ENCODE measurements at places on chromosomes 12 and 14. TPM values are rescaled to one million over a fixed set of nuclear protein-coding genes. Genes with fewer than 3 reads are reported as not detected.
A peak's percentile ranks its signal among the peaks of the same experiment; 100 is the strongest.

DNA sequence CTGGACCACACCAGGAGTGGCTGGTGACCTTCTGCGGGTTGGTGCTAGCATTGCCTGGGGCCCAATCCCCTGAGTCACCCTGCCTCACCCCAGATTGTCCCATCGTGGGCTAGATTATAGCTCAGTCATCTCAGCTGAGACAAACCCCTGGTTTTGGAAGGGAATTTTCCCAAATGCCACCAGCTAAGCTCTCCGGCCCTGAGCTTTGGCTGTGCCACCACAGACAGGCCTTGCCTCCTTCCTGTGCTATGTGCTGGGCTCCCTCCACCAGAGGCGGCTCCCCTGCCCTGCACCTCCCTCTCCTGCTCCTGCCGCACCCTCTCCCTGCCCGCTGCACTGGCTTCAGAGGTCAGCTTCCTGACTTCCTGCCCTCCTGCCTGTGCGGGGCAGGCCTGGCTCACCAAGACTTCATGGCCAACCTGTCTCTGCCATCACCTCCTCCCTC is 196.3 kb downstream of the TSPAN9 start:
- DNase-seq, result peak; percentile 51

Gene RFX4
- 0.09 TPM for total RNA-seq

- DNase-seq, result peak; percentile 61
Measured at GRCh38 chr12:55707219-55707671, 459 bp downstream of the ITGA7 start.

DNA sequence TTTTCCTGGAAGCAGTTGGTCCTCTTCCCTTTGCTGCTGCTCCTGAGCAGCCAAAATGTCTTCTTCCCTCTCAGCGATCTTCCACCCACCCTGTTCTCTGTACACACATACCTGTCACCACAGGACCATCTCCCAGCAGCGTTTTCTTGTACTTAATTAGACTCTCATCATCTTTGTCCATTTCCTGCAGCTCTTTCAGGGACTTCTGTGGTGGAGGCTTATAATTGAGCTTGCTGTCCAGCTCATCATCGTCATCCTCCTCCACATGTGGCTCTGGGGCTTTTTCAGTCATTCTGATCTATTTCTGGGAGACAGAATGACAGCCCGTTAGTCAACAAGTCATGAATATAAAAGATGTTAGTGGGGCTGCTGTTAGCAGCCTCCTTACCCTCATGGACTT is 11.0 kb downstream of the ARHGDIB start:
- DNase-seq, result no peak

DNA sequence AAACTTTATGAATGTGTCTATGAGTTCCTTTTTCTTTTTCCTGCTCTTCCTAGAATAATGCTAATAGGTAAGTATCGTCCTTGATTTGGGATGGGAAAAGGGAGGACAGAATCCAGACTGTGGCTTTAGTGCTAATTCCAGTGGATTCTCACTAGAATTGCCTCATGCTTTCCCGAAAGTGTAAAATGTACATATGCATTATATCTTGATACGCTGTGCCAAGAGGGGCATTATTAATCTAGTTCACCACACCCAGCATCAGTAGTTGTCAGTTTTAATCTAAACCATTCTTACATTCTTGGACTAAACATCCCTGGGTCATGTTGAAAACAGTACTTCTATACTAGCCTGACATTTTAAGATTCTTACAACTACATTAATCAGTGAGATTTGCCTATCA is 49.3 kb downstream of the GCH1 start:
- no peak for DNase-seq

Gene UNC79
- 0.50 TPM for total RNA-seq

DNA sequence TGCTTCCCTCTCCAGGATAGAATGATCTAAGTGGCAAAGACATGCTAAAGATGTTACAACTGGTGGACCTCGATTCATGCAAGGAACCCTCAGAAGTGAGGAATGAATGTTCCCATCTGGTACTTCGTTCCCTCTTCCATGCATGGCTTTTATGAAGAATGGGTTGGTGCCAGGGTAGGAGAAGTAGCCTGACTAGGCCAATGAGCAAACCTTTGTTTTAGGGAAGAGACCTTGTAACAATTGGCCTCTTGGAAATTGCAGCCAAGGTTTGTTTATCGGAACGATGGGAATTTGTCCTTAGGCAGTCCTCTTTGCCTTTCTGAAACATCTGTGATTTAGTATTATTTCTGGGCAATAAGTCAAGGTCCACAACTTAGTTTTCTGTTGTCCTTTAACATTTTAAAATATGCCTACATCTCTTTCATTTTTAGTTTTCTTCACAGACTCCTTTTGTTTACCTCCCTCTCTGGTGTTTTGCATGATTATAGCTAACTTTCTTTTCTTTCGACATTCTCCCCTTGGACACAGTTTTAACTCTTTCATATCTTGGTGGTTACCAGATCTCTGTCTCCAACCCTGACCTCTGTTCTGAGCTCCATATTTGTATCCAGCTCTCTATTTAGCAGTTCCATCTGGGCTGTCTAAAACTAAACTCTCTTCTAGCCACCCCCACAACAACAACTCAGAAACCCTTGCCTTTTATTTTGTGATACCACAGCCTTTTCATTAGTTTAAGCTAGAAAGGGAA is 70.0 kb downstream of the DIP2B start:
- DNase-seq, result no peak

- DNase-seq, result peak; percentile 36
Measured at GRCh38 chr12:118136559-118137003, 657 bp downstream of the PEBP1 start.

GRCh38 chr14:59249029-59249428 is 60.6 kb downstream of the DAAM1 start:
- DNase-seq, result no peak

DNA sequence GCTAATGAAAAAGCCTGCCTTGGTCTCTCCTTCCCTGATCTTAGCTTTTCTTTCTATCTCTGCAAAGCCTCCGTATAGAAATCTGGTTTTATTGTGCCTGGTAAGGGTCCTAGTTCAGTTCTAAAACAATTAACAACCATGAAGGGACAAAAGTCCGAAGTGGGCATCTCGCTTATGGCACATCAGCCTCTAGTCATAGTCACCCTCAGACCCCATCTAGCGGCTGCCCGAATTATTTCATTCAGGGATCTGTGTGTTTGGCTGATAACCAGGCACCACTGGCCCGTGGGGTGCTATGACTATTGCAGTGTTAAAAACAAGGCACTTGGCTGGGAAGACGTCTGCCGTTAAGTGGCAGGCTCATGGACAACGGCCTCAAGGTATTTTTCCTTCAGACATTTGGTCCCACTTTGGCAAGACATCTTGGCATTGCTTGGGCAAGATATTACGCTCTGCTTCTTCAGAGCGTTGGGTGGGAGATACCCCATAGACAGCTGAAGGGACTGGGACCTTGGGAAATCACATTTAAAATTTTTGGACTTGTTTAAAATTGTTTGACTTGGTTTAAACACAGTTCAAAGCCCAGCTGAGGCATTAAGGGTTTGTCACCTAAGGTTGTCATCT is 87.1 kb downstream of the SINHCAF start:
- peak; percentile 65 for DNase-seq

GRCh38 chr12:131363841-131364495 is 346.9 kb upstream of the SFSWAP start:
- peak; percentile 30 for DNase-seq

Gene SPRING1
- total RNA-seq, result 14.6 TPM

DNA sequence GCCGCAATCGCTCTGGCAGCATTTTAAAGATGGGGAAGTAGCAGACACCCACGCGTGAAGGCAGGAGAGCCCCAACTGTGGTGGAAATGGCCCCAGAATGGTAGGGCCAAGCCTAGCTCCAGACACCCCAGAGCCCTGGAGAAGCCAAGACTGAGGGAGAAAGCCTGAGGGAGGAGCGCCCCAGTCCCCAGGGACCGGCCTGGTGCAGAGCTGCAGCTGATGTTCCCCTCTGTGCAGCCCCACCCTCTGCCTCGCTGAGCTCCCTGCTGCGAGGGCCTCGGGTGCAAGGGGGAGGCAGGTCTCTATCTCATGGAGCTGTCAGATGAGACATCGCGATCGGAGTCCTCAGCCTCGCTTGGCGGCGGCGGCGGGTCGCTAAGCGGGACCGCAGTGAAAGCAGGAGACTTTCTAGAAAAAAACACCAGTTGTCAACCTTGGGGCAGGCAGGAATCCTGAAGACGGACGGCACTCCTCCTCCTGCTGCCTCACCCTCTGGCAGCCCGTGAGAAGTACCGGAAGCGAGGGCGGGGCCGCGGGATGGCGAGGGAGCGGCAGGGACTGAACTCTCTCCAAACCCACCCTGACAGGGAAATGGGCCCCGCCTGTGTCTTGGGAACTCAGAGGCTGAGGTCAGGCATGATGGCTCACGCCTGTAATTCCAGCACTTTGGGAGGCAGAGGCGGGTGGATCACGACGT is 6.0 kb downstream of the GAPDH start:
- peak; percentile 91 for DNase-seq

Gene DPF3
- 42.0 TPM for total RNA-seq

DNA sequence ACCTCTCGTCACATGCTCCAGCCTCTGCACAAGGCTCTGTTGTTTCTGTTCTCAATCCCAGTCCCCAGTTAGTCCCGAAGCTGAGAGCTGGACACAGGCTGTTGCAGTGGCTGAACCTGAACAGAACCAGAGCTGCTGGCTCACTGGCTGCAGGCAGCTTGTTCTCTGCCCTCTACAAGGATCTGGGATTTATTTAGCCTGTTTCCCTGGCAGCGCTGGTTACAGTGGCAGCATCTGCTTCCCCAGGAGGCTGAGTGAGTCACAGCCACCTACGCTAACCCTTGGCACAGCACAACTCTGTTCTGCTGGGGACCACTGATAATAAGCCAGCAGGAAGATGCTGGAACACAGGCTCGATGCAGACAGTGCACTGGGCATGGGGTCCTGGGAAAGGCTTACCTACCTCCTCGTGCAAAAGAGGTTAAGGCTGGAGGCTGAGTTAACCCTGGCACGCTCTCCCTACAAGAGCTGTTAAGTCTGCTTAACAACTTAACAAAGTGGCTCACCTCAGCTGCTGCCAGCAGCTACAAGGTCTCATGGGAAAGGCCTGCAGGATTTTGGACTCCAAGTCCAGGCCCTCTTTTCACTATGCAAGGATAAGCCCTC is 299.6 kb downstream of the PCNX1 start:
- DNase-seq, result peak; percentile 70

Data from heart left ventricle (tissue), 16 donors.